ENCODE measurements at places on chromosomes 13 and 19.

GRCh38 chr19:6113616-6114188 lies 3.4 kb upstream of the RFX2 start:
- no peak for DNase-seq

DNA sequence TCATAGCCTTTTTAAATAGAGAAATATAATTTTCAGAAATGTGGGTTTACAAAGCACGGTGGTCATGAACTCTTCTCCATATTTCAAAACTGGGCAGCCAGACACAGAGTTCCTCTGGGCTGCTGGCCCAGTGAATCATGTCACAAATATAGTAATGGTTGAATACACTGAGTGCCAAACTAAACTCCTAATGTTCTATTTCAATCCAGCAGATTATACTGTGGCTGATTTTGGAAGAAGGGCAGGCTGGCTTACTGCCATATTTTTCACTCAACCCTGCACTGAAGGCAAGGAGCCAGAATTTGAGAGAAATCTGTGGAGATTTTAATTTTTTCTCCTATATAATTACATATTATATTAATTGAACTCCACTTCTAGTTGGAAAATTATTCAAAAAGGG lies 17.0 kb upstream of the PRR20A start:
- no peak for DNase-seq

DNA sequence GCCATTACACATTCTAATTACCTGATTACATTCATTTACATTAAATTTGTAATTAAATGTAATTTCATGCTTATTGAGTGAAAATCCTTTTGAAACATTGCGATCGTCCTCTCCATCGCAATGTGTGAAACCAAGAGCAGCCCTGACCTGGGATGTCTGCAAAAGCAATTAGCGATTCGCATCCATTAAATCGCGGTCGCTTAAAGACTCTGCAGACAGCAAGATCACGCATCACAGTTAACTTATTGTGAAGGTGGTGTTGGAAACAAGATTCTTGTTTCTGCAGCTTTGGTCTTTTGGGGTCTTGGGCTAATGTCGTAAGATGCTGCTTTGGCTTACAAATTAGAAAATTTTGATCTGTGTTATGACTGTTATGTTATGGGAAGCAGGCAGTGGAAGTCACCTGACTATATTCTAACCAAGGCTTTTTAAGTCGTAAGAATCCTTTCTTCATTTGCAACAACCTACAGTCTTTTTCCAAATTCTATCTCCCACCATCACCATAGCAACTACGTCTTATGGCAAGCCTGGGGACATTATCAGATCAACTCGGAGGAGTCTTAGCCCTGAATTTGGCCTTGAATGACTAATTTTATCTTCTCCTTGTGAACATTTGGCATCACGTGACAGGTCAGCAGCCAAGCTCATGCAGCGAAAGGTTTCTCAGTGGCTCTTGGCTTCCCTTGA lies 142.8 kb upstream of the SOX1 start:
- no peak for DNase-seq

DNA sequence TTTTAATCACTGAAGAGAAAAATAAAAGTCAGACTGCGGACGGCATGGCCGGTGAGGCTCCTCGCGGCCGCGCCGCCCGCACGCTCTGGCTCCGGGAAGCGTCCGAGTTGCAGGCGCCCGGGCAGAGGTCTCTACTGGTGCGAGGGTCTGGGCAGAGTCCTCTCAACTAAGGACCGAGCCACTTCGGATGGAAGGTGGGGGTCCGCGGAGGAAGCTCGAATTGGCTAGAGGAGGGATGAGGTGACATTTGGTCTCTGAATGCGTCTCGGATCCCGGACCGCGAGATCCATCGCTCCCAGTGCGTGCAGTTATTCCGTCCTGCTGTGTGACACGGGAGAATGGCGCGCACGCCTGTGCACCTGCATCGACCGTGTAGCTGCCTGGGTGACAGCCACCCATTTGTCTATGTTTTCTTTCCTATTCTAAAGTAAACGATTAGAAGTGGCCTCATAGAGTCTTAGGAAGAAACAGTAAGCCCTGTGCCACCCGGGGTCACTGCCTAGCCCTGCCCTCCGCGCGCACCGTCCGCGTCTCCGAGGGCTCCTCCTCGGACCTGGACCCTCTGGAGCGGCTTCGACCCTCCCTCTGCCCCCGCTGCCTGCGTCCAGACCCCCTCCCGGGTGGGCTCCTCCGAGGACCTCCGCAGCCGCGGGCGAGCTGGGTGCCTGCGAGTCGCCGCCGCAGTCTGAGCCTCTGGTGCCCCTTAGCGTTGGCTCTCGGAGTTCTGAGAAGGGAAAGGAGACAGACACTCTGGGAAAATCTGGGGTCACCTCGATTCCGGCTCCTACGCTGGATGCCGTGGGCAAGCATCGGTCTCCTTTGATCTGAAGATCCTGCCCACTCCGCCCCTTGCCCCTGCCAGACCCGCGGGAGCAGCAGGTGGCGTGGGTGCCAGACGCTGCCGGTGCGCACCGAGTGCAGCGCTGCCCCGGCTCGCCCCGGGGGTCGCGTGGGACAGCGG lies 347.4 kb downstream of the LIG4 start:
- peak; percentile 74 for DNase-seq

- peak; percentile 52 for DNase-seq
Observed at GRCh38 chr19:37905946-37906868, at the start of gene WDR87. WDR87 (minus strand) TSS chr19:37906594; CDS start chr19:37898239, 8,355 bp downstream.

DNA sequence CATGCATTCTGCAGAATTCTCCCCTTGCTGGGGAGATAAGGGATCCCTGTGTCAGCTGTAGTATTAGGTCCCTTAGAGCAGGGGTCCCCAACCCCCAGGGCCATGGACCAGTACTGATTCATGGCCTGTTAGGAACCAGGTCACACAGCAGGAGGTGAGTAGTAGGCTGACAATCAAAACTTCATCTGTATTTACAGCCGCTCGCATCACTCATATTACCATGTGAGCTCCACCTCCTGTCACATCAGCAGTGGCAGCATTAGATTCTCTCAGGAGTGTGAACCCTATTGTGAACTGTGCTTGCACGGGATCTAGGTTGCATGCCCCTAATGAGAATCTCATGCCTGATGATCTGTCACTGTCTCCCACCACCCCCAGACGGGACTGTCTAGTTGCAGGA lies 37.9 kb downstream of the CPAMD8 start:
- DNase-seq = no peak

- DNase-seq = no peak
Observed at GRCh38 chr19:5131031-5131505, 162.2 kb downstream of the KDM4B start.

GRCh38 chr19:35165200-35166058 lies 10.9 kb downstream of the FXYD5 start:
- DNase-seq = no peak

All from AG08396 (cell line).